ENCODE measurements at places on chromosomes 6 and 20. TPM values are rescaled to one million over a fixed set of nuclear protein-coding genes. Genes with fewer than 3 reads are reported as not detected.

The TNFRSF6B gene
- total RNA-seq = not detected

The RSPH4A gene
- 0.39 TPM for total RNA-seq

The PCMTD2 gene
- 46.7 TPM for total RNA-seq

The RSPO3 gene
- total RNA-seq = not detected

The FLOT1 gene
- 49.1 TPM for total RNA-seq

The ADGRB3 gene
- not detected for total RNA-seq

The PRICKLE4 gene
- 0.75 TPM for total RNA-seq

The CMTR1 gene
- total RNA-seq = 65.7 TPM

- no peak for DNase-seq
These were observed 40.3 kb downstream of the NCR2 start for GRCh38 chr6:41375598-41376151.

- no peak for DNase-seq
These were observed 27.7 kb downstream of the FAM50B start for GRCh38 chr6:3876866-3877265.

DNA sequence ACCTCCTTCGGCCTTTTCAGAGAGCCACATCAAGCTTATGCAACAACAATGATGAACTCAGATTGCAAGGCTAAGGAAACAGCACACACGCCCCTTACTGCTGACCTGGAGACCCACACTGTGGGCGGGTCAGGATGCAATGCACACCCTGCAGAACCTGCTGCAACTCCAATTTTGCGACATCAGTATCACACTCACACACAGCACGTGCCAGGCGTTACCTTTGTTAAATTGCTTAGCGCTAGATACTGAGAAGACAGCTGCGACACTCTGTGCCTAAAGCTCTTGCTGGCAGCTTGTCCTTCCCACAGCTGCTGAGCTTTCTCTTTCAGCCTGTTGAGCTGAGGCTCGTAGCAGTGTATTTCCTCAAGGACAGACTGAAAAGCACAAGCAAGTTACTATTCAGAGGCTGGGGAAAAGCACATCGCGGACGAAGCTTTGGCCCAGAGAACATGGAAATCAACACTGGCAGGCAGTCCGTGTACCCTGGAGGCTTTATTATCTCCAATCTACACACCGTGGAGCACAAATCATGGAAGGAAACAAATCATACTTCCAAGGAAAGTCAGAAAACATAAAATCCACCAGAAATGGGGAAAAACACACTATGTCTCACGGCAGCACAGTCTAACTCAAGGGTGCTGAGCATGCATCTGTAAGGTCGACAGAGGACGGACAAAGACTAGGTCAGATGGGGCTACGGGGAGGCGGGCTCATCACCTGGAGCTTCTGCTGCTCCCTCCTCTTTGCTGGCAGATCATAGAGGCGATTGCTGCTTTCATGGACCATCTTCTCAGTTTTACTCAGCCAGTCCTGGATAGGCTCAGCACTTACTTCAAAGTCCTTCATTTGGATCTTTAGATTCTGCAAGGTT is 268.2 kb downstream of the SYNE1 start:
- DNase-seq = no peak

GRCh38 chr6:5541751-5542432 is 280.6 kb downstream of the FARS2 start:
- no peak for DNase-seq

GRCh38 chr6:157898169-157898568 is 75.1 kb downstream of the SNX9 start:
- no peak for DNase-seq

DNA sequence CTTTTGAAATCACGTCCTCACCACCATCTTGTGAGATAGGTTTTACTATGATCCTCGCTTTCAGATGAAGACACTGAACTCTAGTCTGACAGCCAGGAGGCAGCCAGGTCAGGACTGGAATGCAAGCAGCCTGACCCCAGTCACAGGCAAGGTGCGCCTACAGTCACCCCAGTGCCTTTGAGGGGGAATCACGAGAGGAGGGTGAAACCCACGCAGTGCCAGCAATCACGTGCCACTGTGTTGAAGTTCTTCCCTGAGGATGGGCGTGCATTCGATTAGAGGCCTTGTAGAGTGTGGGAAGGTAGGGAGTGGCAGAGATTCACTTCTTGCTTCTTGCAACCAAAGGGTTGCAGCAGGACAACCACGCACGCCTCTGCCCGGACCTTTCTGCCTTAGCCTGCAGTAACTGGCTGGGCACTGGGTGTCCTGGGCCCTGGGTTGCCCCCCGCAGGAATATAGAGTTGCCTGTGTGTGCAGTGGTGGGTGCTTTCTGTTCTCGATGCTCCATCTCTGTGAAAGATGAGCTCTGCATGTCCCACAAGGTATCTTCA is 33.7 kb upstream of the IRF4 start:
- no peak for DNase-seq

DNA sequence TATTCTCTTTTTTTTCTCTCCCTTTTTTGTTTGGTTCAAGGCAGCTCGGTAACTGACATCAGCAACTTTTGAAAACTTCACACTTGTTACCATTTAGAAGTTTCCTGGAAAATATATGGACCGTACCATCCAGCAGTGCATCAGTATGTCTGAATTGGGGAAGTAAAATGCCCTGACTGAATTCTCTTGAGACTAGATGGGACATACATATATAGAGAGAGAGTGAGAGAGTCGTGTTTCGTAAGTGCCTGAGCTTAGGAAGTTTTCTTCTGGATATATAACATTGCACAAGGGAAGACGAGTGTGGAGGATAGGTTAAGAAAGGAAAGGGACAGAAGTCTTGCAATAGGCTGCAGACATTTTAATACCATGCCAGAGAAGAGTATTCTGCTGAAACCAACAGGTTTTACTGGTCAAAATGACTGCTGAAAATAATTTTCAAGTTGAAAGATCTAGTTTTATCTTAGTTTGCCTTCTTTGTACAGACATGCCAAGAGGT is 10.6 kb downstream of the HEY2 start:
- DNase-seq = no peak

DNA sequence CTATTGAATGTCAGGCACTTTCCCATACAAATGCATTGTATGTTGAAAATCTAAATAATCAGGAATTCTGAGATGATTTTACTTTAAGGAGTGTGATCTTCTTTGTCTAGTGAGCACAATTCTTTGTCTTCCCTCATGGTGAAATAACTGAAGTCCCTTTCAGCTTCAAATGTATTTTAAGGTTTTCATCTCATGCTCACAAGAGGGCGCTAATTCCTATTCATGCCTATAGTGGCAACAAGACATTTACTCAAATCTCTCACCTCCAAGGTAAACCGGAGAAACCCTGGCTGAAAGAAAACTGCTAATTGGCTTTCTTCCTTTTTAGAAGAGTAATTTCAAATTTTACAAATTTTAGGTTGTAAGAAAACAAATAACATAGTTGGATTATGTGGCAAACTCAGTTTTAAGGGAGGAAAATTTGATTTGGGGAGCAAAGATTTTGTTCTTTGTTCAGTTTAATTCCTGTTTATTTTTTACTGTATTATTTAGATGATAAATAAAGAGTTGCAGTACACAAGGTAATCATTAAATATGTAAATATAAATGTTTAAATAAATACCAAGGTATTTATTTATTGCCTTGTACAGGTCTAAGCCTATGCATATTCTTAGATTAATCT is 69.1 kb downstream of the SLC35F1 start:
- DNase-seq = no peak

GRCh38 chr6:145315982-145316600 is 419.2 kb downstream of the EPM2A start:
- DNase-seq = no peak

DNA sequence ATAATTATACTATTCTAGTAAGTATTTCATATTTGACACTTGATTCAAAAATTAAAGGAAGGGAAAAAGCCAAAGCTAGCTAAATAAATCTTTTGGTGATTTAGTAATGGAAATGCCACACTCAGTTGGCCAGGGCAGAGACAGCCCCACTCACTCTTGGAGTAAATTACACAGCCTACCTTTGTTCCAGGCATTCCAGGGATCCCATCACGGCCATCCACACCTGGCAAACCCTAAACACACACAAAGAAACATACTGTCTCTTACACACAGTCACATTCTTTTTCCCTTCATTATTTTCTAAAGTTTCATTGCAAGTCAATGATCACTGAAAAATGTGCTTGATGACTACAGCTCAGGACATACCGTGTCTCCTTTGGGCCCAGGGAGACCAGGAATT is 48.1 kb downstream of the COL9A1 start:
- DNase-seq = no peak

- no peak for DNase-seq
These were observed 373.7 kb downstream of the BTBD3 start for GRCh38 chr20:12291386-12291785.

DNA sequence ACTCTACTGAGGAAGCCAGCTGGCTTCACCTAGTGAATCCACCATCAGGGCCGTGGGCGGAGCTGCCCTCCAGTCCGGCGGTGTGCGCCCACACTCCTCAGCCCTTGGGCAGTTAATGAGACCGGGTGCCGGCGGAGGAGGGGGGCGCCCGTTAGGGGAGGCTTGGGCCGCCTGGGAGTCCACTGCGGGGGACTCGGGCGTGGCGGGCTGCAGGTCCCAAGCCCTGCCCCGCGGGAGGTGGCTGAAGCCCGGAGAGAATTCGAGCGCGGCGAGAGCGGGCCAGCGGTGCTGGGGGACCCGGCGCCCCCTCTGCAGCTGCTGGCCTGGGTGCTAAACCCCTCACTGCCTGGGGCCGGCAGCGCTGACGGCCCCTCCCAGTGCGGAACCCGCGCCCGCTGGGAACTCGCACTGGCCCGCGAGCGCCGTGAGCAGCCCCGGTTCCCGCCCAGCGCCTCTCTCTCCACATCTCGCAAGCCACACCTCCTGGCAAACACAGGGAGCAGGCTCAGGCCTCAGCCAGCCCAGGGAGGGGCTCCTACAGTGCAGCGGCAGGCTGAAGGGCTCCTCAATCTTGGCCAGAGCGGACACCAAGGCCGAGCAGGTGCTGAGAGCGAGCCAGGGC is 38.4 kb upstream of the GCNT2 start:
- no peak for DNase-seq

- DNase-seq = no peak
These were observed 7.5 kb downstream of the BCAS1 start for GRCh38 chr20:54062812-54063280.

DNA sequence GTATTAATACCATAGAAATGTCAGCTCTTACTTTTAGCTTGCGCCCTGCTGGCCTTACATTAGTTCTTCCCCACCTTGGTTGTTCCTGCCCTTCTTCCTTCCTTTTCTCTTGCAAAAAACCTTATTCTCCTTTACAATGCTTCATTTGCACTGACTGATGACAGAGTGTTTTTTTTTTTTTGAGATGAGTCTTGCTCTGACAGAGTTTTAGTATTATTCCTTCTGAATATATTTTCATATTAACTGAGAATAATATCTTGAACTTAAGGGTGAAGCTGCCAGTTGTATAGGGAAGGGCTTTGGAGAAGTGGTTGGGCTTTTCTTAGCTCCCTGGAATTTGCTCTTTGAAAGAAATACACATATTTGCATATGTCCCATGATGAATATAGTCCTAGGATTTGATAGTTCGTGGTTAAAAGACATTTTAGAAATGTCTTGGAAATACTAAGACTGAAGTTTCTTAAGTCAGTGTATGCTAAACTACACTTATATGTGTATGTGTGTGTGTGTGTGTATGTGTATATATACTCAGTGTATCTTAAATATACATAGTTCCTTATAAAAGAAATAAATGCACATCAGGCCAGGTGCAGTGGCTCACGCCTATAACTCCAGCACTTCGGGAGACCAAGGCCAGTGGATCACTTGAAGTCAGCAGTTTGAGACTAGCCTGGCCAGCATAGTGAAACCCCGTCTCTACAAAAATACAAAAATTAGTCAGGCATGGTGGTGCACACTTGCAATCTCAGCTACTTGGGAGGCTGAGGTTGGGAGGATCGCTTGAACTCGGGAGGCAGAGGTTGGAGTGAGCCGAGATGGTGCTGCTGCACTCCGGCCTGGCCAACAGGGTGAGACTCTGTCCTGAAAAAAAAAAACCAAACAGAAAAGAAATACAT is 216.1 kb upstream of the MYLIP start:
- DNase-seq = no peak
